ENCODE measurements at places on chromosomes 5 and 9. TPM values are rescaled to one million over a fixed set of nuclear protein-coding genes. Genes with fewer than 3 reads are reported as not detected.

GRCh38 chr5:33692980-33693379 lies 198.8 kb downstream of the ADAMTS12 start:
- H3K27me3 ChIP-seq: no peaks in the 10 kb centered on the region
- no peak overlapping the region for H3K27ac ChIP-seq
- H3K36me3 ChIP-seq: no peaks in the 10 kb centered on the region
- H3K4me3 ChIP-seq: no peak overlapping the region

- H3K27ac ChIP-seq: no peak overlapping the region
- no peak overlapping the region for H3K4me3 ChIP-seq
Measured at GRCh38 chr5:52728224-52728623, 59.5 kb upstream of the ITGA1 start.

The SNAPC3 gene
- total RNA-seq: 18.9 TPM

DNA sequence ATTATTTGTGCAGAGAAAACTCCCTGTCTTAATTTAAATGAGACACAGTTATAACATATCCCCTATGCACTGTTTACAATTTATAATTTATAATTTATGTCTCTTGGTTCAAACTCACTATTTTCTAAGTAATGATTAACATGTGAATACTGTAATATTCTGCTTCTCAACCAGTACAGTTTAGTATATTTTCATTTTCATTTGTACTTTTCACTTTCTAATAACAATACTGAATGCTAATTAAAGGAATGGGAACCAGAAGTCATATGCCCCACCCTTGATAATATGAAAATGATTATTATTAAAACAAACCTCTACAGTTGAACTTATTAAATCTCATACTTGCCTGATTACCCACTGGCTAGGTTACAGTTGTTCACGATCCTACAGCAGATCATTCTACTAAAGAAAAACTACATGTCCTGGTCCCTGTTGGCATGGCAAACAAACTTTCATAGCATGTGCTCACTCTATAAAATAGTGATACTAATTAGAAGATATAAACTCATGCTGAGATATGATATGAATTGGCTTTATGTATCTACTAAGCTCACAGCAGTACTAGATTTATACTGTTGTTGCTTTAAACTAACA lies 66.4 kb downstream of the POU5F2 start:
- no peaks in the 10 kb centered on the region for H3K27me3 ChIP-seq
- no peaks in the 10 kb centered on the region for H3K36me3 ChIP-seq
- H3K4me3 ChIP-seq: no peak overlapping the region
- H3K27ac ChIP-seq: no peak overlapping the region
- no peak for DNase-seq
- H3K4me1 ChIP-seq: peaks cover 11% of the 10 kb centered on the region

- no peaks in the 10 kb centered on the region for H3K27me3 ChIP-seq
- H3K4me3 ChIP-seq: no peak overlapping the region
- H3K4me1 ChIP-seq: no peaks in the 10 kb centered on the region
- DNase-seq: no peak
Measured at GRCh38 chr5:4022056-4022670, 426.5 kb downstream of the IRX1 start.

DNA sequence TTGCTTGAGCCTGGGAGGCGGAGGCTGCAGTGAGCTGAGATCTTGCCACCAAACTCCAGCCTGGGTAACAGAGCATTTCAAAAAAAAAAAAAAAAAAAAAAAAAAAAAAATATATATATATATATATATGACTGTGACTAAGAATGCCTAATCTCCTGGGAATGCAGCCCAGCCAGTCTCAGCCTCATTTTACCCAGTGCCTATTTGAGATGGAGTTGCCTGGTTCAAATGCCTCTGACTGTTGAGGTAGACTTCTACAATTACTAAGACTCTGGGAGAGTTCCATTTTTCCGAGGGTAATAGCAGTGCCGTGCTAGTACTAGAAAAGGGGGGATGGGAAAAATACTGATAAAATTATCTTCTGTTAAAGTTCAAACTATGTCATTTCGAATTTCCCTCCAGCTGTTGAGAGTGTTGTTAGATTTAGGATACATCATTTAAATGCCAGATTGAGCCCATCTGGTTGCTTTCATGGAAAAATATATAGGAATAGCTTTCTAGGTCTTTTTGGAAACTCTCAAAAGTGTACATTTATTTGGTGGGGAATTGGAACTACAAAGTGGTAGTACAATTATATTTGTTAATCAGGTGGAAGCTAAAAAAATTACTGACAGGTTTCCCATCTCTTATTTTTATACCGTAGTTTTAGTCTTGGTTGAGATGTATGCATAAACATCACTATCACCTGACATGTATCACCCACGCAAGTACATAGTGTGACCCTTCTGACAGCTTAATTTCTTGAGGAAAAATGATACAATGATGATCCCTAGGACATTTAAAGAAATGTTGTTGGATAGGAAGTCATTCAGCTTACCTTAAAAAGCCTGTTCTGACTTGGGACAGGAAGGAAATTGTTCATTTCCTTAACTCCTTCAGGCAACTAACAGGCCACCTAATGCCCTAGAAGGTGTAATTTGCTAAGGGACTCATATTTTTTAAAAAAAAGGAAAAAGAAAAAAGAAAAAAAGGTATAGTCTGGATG lies 214.9 kb downstream of the ADAMTSL1 start:
- H3K4me3 ChIP-seq: no peak overlapping the region
- no peak for DNase-seq
- no peaks in the 10 kb centered on the region for H3K4me1 ChIP-seq
- no peak overlapping the region for H3K27ac ChIP-seq
- H3K27me3 ChIP-seq: no peaks in the 10 kb centered on the region

GRCh38 chr5:148834689-148835088 lies 8.3 kb downstream of the ADRB2 start:
- no peak overlapping the region for H3K4me3 ChIP-seq
- no peaks in the 10 kb centered on the region for H3K36me3 ChIP-seq
- no peak overlapping the region for H3K27ac ChIP-seq
- no peaks in the 10 kb centered on the region for H3K27me3 ChIP-seq

Measured in liver (tissue), 10 donors.